Ovary (tissue), 10 donors: ENCODE measurements at places on chromosomes 7 and 10. TPM values are rescaled to one million over a fixed set of nuclear protein-coding genes. Genes with fewer than 3 reads are reported as not detected.

Gene TCF7L2
- 35.8 TPM for total RNA-seq

Gene WDR86
- total RNA-seq, result 5.3 TPM

Gene GALNT17
- 57.1 TPM for total RNA-seq

Gene ITPRID1
- total RNA-seq, result not detected

Gene SYT15B
- 1.8 TPM for total RNA-seq

Gene CDHR3
- total RNA-seq, result 5.8 TPM

Gene NXPH1
- total RNA-seq, result not detected

Gene LRMDA
- total RNA-seq, result 30.7 TPM

Gene LRRC61
- total RNA-seq, result 28.2 TPM

Gene MRM2
- total RNA-seq, result 22.5 TPM

Gene TBX20
- total RNA-seq, result not detected

Gene PLEKHA8
- 12.8 TPM for total RNA-seq

Gene AKR1C4
- not detected for total RNA-seq

Gene NPY4R
- 0.20 TPM for total RNA-seq

Gene MLLT10
- 44.9 TPM for total RNA-seq

Gene SEMA3C
- 20.1 TPM for total RNA-seq

Gene TFR2
- total RNA-seq, result 0.12 TPM

Gene OR9A2
- total RNA-seq, result not detected

Gene LRCH4
- 79.2 TPM for total RNA-seq

Gene SPDYE16
- total RNA-seq, result 1.7 TPM

Gene PIK3CG
- 2.2 TPM for total RNA-seq

Gene SPDYE6
- not detected for total RNA-seq

Gene PDGFA
- total RNA-seq, result 35.5 TPM

Gene GIMAP8
- total RNA-seq, result 6.9 TPM

Gene GTF2IRD2
- total RNA-seq, result 44.6 TPM

Gene SPAM1
- total RNA-seq, result not detected

Gene KNDC1
- 34.9 TPM for total RNA-seq

Gene FZD1
- total RNA-seq, result 33.6 TPM

Gene XPNPEP1
- total RNA-seq, result 52.8 TPM

Gene AKR1C1
- 22.6 TPM for total RNA-seq

Gene NACAD
- 24.1 TPM for total RNA-seq

Gene MPP7
- 9.3 TPM for total RNA-seq

Gene PTF1A
- not detected for total RNA-seq

Gene TMEM213
- total RNA-seq, result not detected

Gene TMEM243
- total RNA-seq, result 49.8 TPM

Gene PON3
- total RNA-seq, result 21.1 TPM

Gene MOGAT3
- not detected for total RNA-seq

Gene COA1
- total RNA-seq, result 51.8 TPM

Gene SUGCT
- total RNA-seq, result 8.2 TPM

Gene CTBP2
- 37.8 TPM for total RNA-seq

Gene DGKI
- total RNA-seq, result 0.10 TPM

Gene CCDC172
- total RNA-seq, result not detected

Gene SLC39A12
- total RNA-seq, result not detected

Gene SFTPD
- not detected for total RNA-seq

Gene SSC4D
- 1.0 TPM for total RNA-seq

Gene CYP2C8
- total RNA-seq, result not detected

Gene HOXA5
- total RNA-seq, result 1.4 TPM

Gene NKX6-2
- not detected for total RNA-seq

Gene MMP21
- 1.2 TPM for total RNA-seq
